LNCaP clone FGC (cell line): ENCODE measurements at places on chromosomes 5 and 9.

GRCh38 chr9:126157826-126158587 is 168.6 kb upstream of the MVB12B start:
- DNase-seq = no peak

DNA sequence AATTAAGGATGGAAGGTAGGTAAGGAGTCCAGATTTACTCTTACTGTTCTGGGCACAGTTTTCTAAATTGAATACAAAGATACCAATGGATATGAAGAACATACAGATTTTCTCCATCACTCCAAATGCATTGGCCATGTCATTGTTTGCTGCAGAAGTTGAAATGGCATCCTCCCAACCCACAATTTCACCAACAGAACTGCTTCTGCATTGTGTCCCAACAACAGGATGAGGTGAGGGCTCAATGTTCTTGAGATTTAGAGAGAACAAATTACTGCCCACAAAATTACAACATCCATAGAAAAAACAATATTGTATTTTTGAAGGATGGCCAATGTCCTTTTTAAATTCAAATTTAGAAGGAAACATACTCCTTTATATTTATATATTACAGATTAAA is 88.9 kb downstream of the NUDT12 start:
- DNase-seq = no peak

- peak; percentile 21 for DNase-seq
These were observed 259.3 kb downstream of the ROR2 start for GRCh38 chr9:91690540-91691249.

GRCh38 chr5:135332519-135333150 is 66.4 kb downstream of the MACROH2A1 start:
- DNase-seq = peak; percentile 48

DNA sequence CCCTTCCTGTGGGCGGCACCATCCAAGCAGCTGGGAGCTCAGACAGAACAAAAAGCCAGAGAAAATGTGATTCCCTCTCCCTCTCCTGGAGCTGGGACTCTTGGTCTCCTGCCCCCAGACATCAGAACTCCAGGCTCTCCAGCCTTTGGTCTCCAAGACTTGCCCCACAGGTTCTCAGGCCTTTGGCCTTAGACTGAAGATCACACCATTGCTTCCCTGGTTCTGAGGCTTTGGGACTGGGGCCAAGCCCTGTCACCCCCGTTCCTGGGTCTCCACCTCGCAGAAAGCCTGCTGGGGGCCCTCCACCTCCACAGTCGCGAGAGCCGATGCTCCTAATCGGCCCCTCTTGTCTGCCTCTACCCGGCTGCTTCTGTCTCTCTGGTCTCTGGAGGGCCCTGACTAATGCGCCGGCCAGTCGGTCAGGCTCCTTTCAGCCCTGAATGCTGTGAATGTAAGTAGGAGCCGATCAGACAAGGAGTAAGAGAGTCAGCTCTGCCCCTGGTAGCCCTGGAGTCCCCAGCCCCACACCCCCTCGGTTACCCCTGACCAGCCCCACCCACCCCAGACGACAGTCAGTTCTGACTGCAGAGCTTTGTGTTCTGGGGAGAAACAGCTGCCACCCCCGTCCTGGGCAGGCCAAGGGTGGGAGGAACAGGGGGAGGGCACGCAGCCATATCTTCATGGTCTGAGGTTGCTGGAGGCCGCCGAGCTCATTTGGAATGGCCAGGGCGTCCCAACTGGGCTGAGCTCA is 57.5 kb downstream of the VAV2 start:
- DNase-seq = no peak

GRCh38 chr5:31095796-31096195 is 97.7 kb upstream of the CDH6 start:
- peak; percentile 70 for DNase-seq

DNA sequence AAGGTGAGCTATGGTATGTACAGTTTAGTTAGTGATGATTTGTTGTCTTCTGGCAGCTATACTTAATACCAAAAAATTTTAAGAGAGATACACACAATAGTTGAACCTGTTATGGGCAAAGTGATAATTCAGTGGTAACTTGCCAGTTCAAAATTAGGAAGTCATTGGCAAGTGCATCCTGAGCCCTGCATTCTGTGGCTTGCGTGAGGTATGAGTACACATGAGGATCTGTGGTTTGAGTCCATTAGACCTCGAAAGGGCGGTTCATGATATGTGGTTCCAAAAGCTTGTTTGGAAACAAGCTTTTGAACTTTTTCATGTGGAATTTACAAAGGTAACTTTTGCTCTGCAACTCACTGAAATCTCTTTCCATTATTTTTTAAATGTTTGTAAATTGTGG is 47.0 kb downstream of the GPR21 start:
- no peak for DNase-seq

DNA sequence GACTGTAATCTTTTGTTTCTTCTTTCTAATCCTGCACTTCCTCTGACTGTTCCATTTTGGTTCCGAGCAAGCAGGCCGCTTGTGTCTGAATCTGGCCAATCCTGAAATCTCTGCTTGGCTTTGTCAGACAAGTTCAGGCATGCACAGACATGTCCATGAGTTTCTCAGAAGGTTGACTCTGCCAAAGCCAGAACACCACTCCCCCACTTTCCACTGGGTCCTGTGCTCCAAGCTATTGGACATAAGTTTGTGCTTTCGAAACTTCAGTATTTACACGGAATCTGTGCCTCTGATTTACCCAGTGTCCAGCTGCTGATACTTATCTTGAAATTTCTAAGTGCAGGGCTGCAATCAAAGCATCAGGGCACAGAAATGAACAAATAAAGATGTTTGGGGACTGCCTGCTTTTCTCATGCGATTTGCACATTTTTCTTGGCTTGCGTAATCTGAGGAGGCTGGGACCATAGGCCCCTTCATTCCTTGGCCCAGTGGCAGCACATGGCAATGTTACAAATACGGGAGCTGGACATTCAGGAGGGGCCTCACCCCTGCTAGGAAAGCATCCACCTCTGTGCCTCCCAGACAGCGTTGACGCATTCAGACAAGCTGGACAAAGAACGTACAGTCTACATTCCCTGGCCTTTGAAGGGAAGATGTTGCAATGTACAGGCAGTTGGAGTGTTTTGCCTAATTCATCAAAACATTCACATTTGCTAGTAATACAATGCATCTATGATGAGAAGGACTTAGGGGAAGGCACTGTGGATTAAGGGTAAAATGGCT is 209.2 kb upstream of the PAPPA start:
- peak; percentile 52 for DNase-seq

GRCh38 chr9:125509476-125509875 is 197.5 kb downstream of the MAPKAP1 start:
- no peak for DNase-seq

- DNase-seq = no peak
These were observed 425.6 kb upstream of the MEF2C start for GRCh38 chr5:89308606-89309040.
